ENCODE measurements at places on chromosomes 1 and 21. TPM values are rescaled to one million over a fixed set of nuclear protein-coding genes. Genes with fewer than 3 reads are reported as not detected.

GRCh38 chr1:41122851-41123518 is 101.5 kb upstream of the SLFNL1 start:
- H3K27me3 ChIP-seq: no peaks in the 10 kb centered on the region
- no peak overlapping the region for H3K4me3 ChIP-seq
- DNase-seq: no peak
- H3K36me3 ChIP-seq: peaks cover 4% of the 10 kb centered on the region
- no peak overlapping the region for H3K27ac ChIP-seq

DNA sequence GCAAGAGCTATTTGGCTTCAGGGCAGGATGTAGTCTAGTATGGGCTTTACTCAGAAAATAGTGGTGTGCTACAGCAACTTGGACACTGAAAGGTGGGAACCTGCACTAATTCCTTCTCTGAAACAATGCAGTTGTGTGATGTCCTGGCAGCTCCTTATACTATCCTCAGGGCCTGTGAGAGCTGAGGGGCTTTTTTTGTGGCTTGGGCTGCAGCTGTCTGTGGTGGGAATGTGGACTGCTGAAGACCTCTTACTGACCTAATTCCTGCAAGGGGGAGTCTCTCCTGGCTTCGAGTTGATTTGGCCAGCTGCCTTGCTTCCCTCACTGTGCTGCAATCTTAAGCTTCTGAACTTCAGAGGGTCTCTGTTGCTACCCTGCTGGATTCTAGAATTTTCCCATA is 22.3 kb upstream of the CHODL start:
- H3K36me3 ChIP-seq: no peaks in the 10 kb centered on the region
- DNase-seq: no peak
- H3K4me1 ChIP-seq: no peaks in the 10 kb centered on the region
- no peak overlapping the region for H3K4me3 ChIP-seq
- H3K27me3 ChIP-seq: no peaks in the 10 kb centered on the region
- H3K27ac ChIP-seq: no peak overlapping the region

The CFAP141 gene
- not detected for total RNA-seq

- peaks cover 33% of the 10 kb centered on the region for H3K4me1 ChIP-seq
- H3K36me3 ChIP-seq: peaks cover 31% of the 10 kb centered on the region
- H3K27ac ChIP-seq: no peak overlapping the region
- no peak overlapping the region for H3K4me3 ChIP-seq
Observed at GRCh38 chr1:89705901-89706699, 73.2 kb downstream of the LRRC8C start.

The PRMT6 gene
- total RNA-seq: 7.8 TPM

The APOBEC4 gene
- not detected for total RNA-seq

GRCh38 chr1:213647864-213648650 is 339.7 kb upstream of the PROX1 start:
- H3K4me1 ChIP-seq: no peaks in the 10 kb centered on the region
- H3K4me3 ChIP-seq: no peak overlapping the region
- no peak overlapping the region for H3K27ac ChIP-seq

DNA sequence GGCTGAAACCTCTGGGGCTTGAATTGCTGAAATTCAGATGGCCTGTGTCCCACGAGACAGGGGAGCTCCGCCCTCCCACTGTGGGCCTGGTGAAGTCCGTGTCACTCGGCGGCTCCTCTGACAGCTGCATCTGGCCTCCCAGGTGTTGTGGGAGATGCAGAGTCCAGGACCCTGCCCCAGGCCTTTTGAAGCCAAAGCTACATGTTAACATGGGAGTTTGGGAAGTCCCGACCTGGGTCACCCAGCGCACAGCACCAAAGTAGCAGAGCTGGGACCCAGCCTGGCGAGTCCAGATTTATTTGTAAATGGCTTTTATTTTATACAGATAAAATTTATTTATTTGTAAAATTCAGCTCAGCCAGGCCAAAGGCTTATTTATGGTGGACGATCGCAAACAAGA is 28.9 kb downstream of the SLC37A1 start:
- no peak for DNase-seq
- no peak overlapping the region for H3K27ac ChIP-seq
- no peaks in the 10 kb centered on the region for H3K4me1 ChIP-seq

DNA sequence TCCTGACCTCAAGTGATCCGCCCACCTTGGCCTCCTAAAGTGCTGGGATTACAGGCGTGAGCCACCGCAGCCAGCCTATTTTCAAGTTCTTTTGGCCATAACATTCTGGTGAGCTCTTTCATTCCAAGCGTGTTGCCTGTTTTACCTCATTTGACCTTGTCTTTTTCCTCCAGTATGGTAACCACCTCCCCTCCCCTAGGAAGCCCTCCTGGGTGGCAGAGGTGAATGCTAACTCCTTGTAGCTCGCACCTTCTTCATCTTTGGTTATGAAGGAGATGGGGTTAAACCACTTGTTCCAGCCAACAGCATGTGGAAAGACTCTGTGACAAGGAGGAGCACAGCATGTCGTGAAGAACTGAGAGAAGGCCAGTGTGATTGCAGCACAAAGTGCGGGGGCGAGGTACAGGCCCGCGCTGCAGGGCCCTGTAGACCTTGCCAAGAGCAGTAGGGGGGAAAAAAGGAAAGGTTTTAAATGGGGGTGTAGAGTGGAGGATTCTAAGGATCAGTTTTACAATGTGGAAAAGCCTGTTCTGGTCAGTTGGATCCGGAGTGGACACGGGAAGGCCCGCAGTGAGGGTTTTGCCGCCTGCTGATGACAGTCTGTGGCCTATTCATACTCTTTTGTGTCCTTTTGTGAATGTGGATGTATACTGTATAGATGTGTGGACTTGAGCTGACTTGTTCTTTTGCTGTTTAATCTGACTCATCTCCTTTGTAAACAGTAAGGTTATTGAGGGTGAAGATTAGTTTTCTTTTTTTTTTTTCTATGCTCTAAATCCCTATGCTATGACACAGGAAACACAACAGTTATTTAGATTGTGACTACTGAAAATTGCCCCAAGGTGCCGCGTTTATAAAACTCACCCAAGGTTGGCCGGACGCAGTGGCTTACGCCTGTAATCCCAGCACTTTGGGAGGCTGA is 7.5 kb upstream of the ZNF436 start:
- no peaks in the 10 kb centered on the region for H3K36me3 ChIP-seq
- H3K27ac ChIP-seq: no peak overlapping the region
- no peaks in the 10 kb centered on the region for H3K4me1 ChIP-seq
- DNase-seq: no peak
- H3K4me3 ChIP-seq: no peak overlapping the region
- H3K27me3 ChIP-seq: no peaks in the 10 kb centered on the region

The NASP gene
- total RNA-seq: 147 TPM

DNA sequence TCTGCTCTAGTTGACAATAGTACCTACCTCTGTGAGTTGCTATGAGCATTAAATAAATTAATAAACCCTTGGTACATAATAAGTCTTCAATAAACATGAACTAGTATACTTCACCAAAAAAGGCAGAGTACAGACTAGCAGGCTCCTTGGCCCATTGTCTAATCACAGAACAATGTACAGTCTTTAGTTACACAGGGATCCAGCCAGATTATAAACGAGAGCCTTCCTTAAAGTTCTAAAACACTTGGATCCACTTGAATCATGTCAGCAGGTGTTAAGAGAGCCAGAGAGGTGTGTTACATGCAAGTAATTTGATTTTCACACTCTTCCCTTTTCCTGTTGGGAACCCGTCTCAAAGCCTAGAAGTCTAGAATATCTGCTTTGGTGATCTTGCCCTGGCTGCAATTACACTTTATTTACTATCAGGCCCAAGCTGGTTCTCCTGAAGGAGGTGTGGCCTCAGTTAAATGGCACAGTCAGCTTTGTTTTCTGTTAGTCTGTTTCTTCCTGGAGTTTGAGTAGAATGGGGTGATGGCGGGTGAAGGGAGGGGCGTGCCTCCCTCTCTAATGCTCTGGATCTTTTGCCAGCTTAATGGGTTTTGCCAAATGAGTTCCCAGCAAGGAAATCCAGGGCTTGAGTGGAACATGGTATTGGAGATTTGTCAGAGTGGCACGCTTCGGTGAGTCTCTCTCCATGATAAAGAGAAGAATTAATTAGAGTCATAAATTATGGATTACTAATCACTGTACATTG is 570.9 kb upstream of the CAMK1G start:
- DNase-seq: no peak
- no peak overlapping the region for H3K4me3 ChIP-seq
- no peak overlapping the region for H3K27ac ChIP-seq
- H3K4me1 ChIP-seq: no peaks in the 10 kb centered on the region
- no peaks in the 10 kb centered on the region for H3K27me3 ChIP-seq

The PLA2G2D gene
- total RNA-seq: not detected

The TACSTD2 gene
- total RNA-seq: not detected

DNA sequence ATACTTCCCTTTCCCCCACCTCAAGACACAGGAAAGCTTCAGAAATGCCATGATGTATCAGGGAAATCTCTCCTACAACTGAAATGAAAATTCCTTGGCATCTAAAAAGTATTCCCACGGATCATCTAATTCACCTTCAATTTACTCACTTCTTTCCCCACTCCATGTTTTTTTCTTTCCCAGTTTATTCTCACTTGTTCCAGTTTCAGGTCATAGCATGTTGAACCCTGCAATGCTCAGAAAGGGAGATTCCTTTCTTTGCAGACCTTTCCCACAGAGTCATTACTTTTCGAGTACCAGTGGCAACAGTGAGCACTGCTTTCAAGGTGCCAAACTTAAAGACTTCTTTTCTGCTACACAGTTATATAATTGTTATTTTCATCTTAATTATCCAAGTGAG is 305.0 kb downstream of the VAV3 start:
- H3K4me1 ChIP-seq: no peaks in the 10 kb centered on the region
- H3K4me3 ChIP-seq: no peak overlapping the region
- no peak for DNase-seq
- H3K36me3 ChIP-seq: no peaks in the 10 kb centered on the region
- H3K27me3 ChIP-seq: no peaks in the 10 kb centered on the region

- H3K27me3 ChIP-seq: peaks cover 1% of the 10 kb centered on the region
- DNase-seq: no peak
- no peak overlapping the region for H3K27ac ChIP-seq
Observed at GRCh38 chr1:39984951-39985350, 30.0 kb downstream of the MFSD2A start.

DNA sequence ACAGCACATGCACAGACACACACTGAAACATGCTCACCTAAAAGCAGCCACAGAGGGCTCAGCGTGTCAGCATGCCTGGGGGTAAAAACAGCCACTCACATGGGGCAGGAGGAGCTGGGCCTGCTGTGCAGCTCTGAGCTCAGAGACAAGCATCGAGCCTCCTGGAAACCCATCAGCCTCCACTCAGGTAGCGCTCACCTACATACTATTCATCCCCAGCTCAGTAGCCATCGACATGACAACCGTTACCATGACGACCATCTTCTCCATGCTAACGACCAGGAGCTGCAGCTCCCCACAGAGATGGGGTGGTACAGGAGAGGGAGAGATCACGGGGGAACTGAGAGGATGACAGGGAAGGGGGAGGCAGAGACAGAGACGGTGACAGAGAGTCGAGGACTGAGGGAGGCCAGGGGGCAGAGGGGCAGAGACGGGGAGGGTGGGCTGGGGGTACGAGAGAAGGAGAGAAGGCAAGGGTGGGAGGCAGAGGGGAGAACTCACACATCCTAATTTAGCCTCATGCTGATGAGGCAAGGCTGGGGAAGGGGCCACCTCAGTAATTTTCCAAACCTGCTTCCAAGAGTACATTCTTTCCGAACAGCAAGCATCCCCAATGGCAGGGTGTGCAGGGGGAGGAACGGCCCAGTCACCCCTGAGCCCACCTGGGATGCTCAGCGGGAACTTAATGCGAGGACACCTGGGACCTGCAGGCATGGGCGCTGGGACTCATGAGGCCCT is 28.4 kb downstream of the SDC3 start:
- H3K27me3 ChIP-seq: no peaks in the 10 kb centered on the region
- H3K27ac ChIP-seq: no peak overlapping the region
- H3K36me3 ChIP-seq: no peaks in the 10 kb centered on the region

DNA sequence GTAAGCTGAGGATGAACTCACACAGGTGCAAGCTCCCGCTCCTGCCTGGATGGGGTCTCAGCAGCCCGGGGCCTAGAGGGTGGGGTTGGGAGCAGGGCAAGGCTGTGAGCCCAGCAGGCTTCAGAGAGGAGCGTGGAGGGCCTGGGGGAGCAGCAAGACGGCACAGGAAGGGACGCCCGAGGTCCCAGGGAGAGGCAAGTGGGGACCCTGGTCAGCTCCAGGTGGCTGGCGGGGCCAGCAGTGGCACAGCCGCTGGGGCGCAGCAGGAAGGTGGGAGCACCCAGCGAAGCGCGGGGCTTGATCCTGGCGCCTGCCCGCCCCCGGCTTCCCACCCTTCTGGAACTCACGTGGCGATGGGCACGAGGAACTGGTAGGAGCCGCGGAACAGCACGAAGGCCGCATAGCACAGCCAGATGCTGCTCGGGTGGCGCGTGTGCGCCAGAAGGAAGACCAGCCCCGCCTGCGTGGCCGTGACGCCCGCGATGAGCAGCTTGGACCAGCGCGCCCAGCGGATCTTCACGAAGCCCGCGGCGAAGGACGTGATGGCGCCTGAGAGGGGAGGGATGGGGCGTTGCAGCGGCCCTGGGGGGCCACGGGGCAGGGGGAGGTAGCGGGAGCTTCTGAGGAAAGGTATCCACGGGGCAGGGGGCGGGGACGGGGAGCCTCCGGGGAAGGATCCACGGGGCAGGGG is 11.7 kb downstream of the SLC19A1 start:
- H3K4me1 ChIP-seq: peaks cover 12% of the 10 kb centered on the region
- DNase-seq: no peak
- peaks cover 7% of the 10 kb centered on the region for H3K36me3 ChIP-seq
- H3K4me3 ChIP-seq: no peak overlapping the region
- H3K27ac ChIP-seq: no peak overlapping the region
- no peaks in the 10 kb centered on the region for H3K27me3 ChIP-seq

The KCNK2 gene
- total RNA-seq: not detected

DNA sequence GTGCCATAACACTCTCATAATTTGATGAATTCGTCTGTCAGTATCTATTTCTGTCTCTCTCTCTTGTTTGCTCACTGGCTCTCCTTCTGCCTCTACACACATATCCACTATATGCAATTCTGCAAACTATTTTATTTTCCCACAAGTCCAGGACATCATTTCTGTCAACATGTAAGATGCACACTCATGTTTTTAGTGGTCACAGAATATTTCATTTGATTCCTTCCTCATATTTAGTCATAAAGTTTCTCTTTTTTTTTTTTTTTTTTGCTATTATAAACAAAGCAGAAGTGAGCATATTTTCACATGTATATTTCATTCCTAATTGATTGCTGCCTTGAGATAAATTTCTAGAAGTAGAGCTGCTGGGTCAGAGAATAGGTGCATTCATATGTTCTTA is 165.3 kb downstream of the PGBD5 start:
- H3K36me3 ChIP-seq: peaks cover 26% of the 10 kb centered on the region
- H3K27ac ChIP-seq: no peak overlapping the region
- no peak overlapping the region for H3K4me3 ChIP-seq
- no peak for DNase-seq

Data from CD4-positive, CD25-positive, alpha-beta regulatory T cell (primary cell).